ENCODE measurements at places on chromosomes 1 and 21. TPM values are rescaled to one million over a fixed set of nuclear protein-coding genes. Genes with fewer than 3 reads are reported as not detected.

The PLEKHA6 gene
- 4.3 TPM for polyA plus RNA-seq

The KCNJ6 gene
- 0.03 TPM for polyA plus RNA-seq

The AZIN2 gene
- 3.2 TPM for polyA plus RNA-seq

The GRIK3 gene
- not detected for polyA plus RNA-seq

The GJB5 gene
- not detected for polyA plus RNA-seq

The ORC1 gene
- 3.6 TPM for polyA plus RNA-seq

The NPL gene
- 1.4 TPM for polyA plus RNA-seq

The RGS7 gene
- polyA plus RNA-seq: 4.2 TPM

The LHX4 gene
- 0.03 TPM for polyA plus RNA-seq

The TNNT2 gene
- polyA plus RNA-seq: 1.4 TPM

The NIBAN1 gene
- polyA plus RNA-seq: 31.3 TPM

The NUP210L gene
- polyA plus RNA-seq: 0.08 TPM

The RIPPLY3 gene
- polyA plus RNA-seq: 0.03 TPM

The FALEC gene
- polyA plus RNA-seq: not detected

The CNIH3 gene
- polyA plus RNA-seq: 19.7 TPM

The NDUFS5 gene
- polyA plus RNA-seq: 572 TPM

The OR2G6 gene
- not detected for polyA plus RNA-seq

The UBE2U gene
- not detected for polyA plus RNA-seq

The OR2M5 gene
- polyA plus RNA-seq: not detected

The INAVA gene
- polyA plus RNA-seq: 0.03 TPM

The PRAMEF17 gene
- polyA plus RNA-seq: not detected

The PTPN14 gene
- 46.7 TPM for polyA plus RNA-seq

The LINGO4 gene
- polyA plus RNA-seq: not detected

The AVPR1B gene
- not detected for polyA plus RNA-seq

The GCSAML gene
- polyA plus RNA-seq: not detected

The S100A2 gene
- 10.3 TPM for polyA plus RNA-seq

The OPRD1 gene
- polyA plus RNA-seq: not detected

The UBL4B gene
- not detected for polyA plus RNA-seq

The S100A7A gene
- not detected for polyA plus RNA-seq

The OR2L8 gene
- not detected for polyA plus RNA-seq

The PPFIA4 gene
- polyA plus RNA-seq: 3.2 TPM

The PHTF1 gene
- polyA plus RNA-seq: 15.4 TPM

The NFIA gene
- 10.9 TPM for polyA plus RNA-seq

The SYPL2 gene
- polyA plus RNA-seq: 1.9 TPM

The C1orf87 gene
- polyA plus RNA-seq: 0.07 TPM

The CHI3L2 gene
- 3.8 TPM for polyA plus RNA-seq

The TCHH gene
- polyA plus RNA-seq: not detected

The ACTL8 gene
- 0.06 TPM for polyA plus RNA-seq

The EPHA10 gene
- polyA plus RNA-seq: not detected

The PRDX6 gene
- 307 TPM for polyA plus RNA-seq

All from fibroblast of lung (primary cell).